ENCODE measurements at places on chromosomes 6 and 20. TPM values are rescaled to one million over a fixed set of nuclear protein-coding genes. Genes with fewer than 3 reads are reported as not detected.

- DNase-seq: no peak
Measured at GRCh38 chr6:144215402-144215931, 65.2 kb downstream of the STX11 start.

DNA sequence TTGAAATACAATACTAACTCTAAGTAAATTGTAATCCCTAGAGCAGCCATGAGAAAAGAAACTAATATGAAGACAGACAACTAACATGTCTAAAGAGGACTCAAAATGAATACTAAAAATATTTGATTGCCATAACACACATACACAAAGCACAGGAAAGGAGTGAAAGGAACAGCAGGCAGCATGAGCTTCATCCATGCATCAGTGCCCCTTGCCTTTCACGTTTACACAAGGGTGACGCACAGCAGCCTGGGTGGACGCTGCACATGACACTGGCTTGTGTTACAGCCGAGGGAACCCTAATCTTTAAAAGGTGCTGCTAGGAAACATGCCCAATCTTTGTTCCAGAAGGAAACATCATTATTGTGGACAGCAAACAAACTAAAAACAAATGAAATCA is 123.5 kb downstream of the MAN1A1 start:
- no peak for DNase-seq

DNA sequence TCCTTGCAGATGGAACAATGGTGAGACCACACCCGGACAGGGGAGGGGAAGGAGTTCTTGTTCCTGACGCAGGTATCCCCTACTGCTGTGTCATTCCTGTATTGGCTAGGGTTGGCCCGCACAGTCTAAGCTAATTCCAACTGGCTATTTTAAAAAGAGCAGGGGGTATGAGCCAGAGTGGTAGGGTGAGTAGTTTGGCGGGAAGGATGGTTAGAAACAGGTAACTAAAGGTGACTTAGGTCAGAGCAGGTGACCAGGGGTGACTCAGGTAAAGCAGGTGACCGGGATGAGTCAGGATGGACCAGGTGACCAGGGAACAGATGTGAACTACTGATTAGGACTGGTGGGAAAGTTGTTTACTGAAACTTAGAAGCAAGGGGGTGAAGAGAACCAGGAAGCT is 58.0 kb downstream of the ZNF292 start:
- no peak for DNase-seq

DOP1A gene
- 35.0 TPM for total RNA-seq

BPI gene
- not detected for total RNA-seq
